CD4-positive, alpha-beta T cell (primary cell): ENCODE measurements at places on chromosomes 12 and 14.

- no peak for DNase-seq
Observed at GRCh38 chr12:89756194-89756584, 47.6 kb upstream of the ATP2B1 start.

DNA sequence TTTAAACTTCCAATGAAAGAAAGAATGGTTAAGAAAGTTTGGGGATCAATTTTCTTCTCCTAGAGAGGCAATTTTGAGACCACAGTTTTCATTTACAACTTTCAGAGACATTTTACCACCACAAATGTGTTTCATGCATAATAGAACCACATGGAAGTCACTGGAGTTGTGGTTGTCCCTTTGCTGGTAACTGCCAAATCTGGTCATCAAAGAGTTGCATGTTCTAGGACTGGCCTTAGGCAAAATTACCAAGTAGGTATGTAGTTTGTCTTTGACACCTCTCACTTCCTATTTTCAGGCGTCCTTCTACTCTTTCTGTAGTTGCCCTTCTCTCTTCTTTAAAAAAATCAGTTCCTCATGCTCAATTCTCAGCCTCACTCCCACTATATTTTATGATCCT, 54.3 kb upstream of the TMX1 start:
- DNase-seq: no peak

- DNase-seq: no peak
Observed at GRCh38 chr14:59236195-59236594, 47.7 kb downstream of the DAAM1 start.

DNA sequence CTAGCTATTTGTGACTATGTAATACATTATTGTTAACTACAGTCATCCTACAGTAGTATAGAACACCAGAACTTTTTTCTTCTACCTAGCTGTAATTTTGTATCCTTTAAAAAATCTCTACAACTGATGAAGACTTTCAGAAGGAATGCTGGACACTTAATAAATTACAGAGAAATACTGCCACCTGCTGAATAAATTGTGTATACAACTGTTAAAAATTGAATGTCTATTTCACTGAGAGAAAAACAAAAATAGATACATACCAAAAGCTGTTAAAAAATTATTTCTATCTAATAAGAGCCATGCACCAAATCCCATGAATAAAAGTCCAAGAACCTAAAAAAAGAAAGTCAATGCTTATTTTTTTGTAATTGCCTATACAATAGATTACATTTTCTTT, 6.6 kb downstream of the TSPAN19 start:
- DNase-seq: no peak

DNA sequence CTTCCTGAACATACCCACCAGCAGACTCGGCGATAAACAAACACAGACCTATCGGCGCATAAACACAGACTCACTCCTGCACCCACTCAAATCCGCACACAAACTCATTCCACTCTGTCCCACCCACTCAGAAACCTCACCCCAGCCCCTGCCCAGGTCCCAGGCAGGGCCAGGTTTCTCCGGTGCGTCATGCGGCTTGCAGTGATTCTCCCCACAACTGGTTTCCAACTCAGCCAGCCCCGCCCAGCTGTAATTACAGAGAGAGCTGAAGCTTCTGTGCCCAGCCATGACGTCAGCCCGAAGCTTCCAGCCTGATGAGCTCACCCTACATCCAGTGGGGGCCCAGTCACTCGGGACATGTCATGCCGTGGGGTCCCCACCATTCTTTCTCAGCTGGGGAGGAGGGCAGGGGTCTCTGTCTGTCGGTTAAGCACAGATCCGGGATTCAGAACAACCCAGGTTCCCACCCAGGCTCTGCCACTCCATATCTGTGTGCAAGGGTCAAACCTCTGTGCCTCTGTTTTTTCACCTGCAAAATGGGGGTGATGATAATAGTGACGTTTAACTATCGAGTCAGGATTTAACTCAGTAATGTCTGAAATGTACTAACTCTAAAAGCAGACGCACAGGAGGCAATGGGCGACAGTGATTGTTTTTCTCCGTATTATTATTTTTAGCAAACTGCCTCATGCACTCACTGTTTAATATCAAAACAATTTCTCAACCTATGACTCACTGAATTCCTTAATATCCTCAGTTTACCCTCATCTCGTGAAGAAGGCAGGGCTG, 2.3 kb upstream of the HSPB8 start:
- DNase-seq: no peak

GRCh38 chr12:129049917-129050316, 196.6 kb downstream of the GLT1D1 start:
- no peak for DNase-seq

- no peak for DNase-seq
Observed at GRCh38 chr12:110640275-110641025, 26.5 kb downstream of the TCTN1 start.

DNA sequence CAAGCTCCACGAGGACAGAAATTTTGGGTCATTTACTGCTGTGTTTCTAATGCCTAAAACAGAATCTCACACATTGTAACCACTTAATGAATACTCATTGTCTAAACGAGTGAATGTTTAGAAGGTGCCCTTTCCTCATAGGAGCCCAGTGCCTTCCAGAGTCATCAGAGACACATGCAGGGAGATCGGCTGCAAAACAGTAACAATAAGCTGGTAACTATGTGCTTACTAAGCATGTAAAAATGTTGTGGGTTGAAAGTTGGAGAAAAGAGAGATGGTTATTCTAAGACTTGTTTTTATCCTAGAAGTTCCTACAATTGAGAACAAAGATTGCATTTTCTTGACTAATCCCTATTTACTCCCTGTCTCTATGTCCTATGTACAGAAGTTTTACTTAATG, 7.4 kb downstream of the TESPA1 start:
- DNase-seq: no peak

- DNase-seq: no peak
Observed at GRCh38 chr14:21019366-21019765, 5.5 kb downstream of the NDRG2 start.

- no peak for DNase-seq
Observed at GRCh38 chr14:32430326-32430725, 101.2 kb downstream of the AKAP6 start.
